ENCODE measurements at places on chromosomes 7 and 10. TPM values are rescaled to one million over a fixed set of nuclear protein-coding genes. Genes with fewer than 3 reads are reported as not detected.

Gene MSS51
- 3.3 TPM for polyA plus RNA-seq

GRCh38 chr7:95871075-95871848, 98.9 kb downstream of the DYNC1I1 start:
- DNase-seq = peak; percentile 20
- H3K27me3 ChIP-seq = no peaks in the 10 kb centered on the region
- H3K36me3 ChIP-seq = peaks cover 4% of the 10 kb centered on the region
- no peak overlapping the region for H3K27ac ChIP-seq

Gene LRGUK
- polyA plus RNA-seq = 0.03 TPM

Gene PON3
- polyA plus RNA-seq = 0.21 TPM

GRCh38 chr7:67878808-67879207, 882.2 kb downstream of the TYW1 start:
- DNase-seq = no peak
- no peaks in the 10 kb centered on the region for H3K36me3 ChIP-seq
- H3K4me1 ChIP-seq = no peaks in the 10 kb centered on the region
- H3K27ac ChIP-seq = no peak overlapping the region
- no peaks in the 10 kb centered on the region for H3K27me3 ChIP-seq

DNA sequence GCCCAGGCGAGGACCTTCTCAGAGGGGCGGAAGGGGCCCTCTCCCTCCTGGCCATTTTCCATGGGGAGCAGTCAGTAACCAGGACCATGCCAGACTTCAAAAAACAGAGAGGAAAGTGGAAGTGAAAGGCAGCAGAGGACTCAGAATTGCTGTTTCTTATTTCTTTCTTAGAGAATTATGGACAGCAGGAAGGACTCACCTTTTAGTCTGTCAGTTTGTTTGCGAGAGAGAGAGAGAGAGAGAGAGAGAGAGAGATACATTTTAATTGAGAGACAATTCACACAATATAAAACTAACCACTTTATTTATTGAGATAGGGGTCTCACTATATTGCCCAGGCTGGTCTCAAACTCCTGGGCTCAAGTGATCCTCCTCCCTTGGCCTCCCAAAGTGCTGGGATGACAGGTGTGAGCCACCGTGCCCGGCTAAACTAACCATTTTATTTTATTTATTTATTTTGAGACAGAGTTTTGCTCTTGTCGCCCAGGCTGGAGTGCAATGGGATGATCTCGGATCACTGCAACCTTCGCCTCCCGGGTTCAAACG, 24.5 kb downstream of the SCD start:
- H3K36me3 ChIP-seq = no peaks in the 10 kb centered on the region
- no peak overlapping the region for H3K4me3 ChIP-seq
- H3K27ac ChIP-seq = peak overlapping the region; percentile 64
- H3K27me3 ChIP-seq = no peaks in the 10 kb centered on the region
- H3K4me1 ChIP-seq = no peaks in the 10 kb centered on the region
- no peak for DNase-seq

DNA sequence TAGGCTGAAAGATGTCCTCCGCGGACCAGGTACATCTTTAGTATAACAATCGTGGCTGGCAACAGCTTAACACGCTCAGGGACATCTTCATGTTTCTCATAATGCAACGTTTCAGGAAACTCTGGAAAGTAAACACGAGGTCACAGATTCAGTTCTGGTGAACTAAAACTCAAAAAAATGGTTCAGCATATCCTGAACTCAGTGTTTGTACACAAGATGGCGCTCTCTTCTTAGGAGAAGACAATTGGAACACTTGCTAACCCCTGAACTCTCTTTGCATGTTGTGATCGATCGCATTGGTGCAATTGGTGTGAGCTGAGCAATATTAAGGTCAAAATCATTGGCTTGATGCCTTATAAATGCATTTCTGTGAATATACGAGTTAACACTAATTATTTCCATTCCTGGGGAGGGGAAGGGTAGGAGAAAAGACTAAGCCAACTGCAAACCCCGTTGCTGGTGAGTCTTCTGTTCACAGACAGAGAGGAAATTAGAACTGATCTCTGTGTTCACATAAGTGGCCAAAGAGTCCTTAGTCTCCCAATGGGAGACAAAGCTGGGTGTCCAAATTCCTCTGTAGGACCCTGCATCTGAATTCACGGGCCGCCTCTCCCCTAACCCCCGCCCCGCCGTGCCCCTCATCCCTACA, 52.6 kb upstream of the FAM180A start:
- H3K36me3 ChIP-seq = no peaks in the 10 kb centered on the region
- no peak overlapping the region for H3K4me3 ChIP-seq
- H3K4me1 ChIP-seq = no peaks in the 10 kb centered on the region
- DNase-seq = no peak
- H3K27ac ChIP-seq = no peak overlapping the region
- no peaks in the 10 kb centered on the region for H3K27me3 ChIP-seq

DNA sequence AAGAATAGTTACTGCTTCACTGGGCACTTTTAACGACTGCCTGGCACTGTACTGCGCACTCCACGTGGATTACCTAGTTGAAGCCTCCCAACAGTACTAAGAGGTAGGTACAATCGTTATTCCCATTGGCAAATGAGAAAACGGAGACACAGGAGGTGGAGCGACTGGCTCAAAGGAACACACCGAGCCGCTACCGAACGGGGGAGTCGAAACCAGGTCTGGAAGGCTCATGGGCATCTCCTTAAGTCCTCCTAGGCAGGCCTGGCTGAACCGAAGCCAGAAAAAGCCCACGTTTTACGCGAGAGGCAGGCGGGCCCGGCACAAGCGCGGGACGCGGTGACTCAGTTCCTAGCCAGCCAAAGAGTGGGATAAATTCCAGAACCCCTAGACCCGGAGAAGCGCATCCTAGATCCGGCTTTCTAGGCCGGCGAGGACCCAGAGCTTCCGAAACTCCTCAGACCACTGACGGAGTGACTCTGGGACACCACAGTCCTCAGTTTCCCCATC, 472 bp downstream of the PDAP1 start:
- H3K4me1 ChIP-seq = peaks cover 46% of the 10 kb centered on the region
- H3K27me3 ChIP-seq = no peaks in the 10 kb centered on the region
- DNase-seq = no peak

- H3K4me1 ChIP-seq = no peaks in the 10 kb centered on the region
- H3K27ac ChIP-seq = no peak overlapping the region
- H3K4me3 ChIP-seq = no peak overlapping the region
- no peaks in the 10 kb centered on the region for H3K27me3 ChIP-seq
- H3K36me3 ChIP-seq = no peaks in the 10 kb centered on the region
- no peak for DNase-seq
These were observed 565.5 kb upstream of the IGFBP3 start for GRCh38 chr7:46486256-46487206.

Gene DBF4
- polyA plus RNA-seq = 2.4 TPM

Measured in heart left ventricle (tissue), 16 donors.